Stimulated activated CD4-positive, alpha-beta T cell treated with anti-CD3 and anti-CD28 coated beads, Interleukin-4, amount 100 ng/mL, for 24 hours (primary cell): ENCODE measurements at places on chromosomes 3 and 15.

DNA sequence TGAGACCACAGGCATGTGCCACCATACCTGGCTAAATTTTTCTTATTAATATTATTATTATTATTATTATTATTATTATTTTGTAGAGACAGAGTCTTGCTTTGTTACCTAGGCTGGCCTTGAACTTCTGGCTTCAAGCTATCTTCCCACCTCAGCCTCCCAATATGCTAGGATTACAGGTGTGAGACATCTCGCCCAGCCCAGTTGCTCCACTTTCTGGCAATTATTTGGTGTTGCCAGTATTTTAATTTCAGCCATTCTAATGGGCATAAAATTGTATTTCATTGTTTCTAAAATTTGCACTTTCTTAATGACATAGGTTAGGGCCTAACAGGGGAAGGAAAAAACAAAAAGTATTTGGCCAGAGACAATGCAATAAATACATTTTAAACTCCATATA lies 1217.6 kb upstream of the ALCAM start:
- DNase-seq, result no peak

- no peak for DNase-seq
Observed at GRCh38 chr15:49309889-49310288, 113.2 kb upstream of the FGF7 start.

- peak; percentile 14 for DNase-seq
Observed at GRCh38 chr3:138479438-138479863, 45.0 kb downstream of the ESYT3 start.

GRCh38 chr15:72912996-72913395 lies 129.4 kb upstream of the ADPGK start:
- DNase-seq, result no peak

GRCh38 chr3:179744667-179745066 lies 91.8 kb downstream of the USP13 start:
- no peak for DNase-seq

GRCh38 chr3:50588759-50589433 lies 19.6 kb downstream of the HEMK1 start:
- no peak for DNase-seq

DNA sequence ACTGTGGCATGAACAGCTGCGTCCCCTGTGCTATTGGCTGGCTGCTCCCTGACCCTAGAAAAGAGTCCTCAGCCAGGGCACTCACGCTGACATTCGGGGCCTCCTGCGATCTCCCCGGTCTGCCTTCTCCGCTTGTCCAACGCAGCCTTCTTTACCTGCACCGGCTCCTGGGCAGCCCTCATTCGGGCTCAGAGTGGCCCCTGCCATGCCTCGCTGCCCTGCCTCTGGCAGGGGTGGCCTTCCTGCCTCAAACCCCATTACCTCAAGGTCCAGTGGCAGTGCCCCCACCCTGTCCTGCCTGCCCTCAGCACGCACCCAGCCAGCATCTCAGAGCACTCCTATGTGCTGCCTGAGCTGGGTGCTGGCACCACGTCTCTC lies 86.5 kb downstream of the TBC1D2B start:
- DNase-seq, result no peak

DNA sequence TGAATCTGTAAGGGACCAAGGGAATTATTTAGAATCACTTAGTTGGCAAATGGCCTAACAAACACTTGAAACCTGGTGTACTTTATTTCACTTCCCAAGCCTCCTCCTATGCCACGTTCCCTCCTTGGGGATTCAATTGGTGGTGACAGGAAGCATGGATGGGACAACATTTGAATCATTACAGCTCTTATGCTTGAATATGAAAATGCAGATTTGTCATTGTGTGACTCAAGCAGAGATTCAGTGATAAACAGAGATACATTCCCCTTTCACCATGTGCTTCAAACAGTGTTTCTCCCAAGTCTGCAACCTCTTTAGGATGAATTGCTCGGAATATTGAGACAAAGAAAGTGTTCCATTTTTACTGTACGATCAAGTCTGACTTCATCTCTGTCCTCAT lies 32.7 kb upstream of the MED12L start:
- no peak for DNase-seq

DNA sequence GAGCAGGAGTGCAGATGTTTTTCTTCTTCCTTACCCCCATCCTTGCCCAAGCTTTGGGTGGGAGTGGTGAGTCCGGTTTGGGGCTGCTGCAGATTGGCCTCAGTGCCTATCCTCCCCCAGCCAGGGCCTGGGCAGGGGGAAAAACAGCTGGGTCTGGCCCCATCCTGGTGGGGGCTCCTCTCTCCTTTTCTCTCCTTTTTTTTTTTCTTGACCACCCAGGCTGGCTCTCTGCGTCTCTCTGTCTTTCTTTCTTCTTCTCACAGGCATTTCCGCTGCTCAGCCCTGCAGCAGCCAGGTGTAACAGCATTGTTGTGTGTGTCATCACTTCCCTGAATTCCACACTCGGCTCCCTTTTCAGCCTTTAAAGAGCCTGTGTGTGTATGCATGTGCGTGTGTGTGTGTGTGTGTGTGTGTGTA lies 2.0 kb downstream of the FOXL2NB start:
- DNase-seq, result no peak

- no peak for DNase-seq
Observed at GRCh38 chr3:138396752-138397410, 37.5 kb upstream of the ESYT3 start.

DNA sequence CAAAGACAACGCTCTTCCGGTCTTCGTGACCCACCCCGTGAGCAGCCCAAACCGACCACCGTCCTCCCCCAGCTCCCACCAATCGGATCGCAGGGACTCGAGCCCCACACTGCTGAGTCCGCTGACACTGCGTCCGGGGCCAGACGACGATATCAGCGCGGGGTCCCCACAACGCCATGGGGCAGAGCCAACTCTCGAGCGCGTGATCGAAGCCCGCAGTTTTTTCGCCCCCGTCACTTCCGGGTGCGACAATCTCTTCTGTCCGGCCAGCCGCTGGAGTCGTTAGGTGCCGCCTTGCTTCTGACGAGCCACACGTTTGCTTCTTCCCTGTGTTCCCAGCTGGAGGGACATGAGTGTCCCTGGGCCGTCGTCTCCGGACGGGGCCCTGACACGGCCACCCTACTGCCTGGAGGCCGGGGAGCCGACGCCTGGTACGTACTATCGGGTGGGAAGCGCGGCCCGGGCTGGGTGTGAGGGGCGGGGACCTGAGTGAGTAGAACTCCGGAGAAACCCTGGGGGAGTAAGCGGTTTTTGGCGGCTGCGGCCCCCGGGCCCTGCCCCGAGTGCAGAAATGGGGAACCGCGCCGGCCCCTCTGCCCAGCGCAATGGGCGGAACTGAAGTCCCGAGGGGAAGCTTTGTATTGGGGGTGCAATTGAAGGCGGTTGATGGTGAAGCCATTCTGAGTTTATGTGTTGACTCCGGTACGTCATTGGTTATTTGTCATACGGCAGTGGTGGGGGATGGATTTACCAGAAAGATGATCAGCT lies at the start of gene BLOC1S6:
Gene BLOC1S6 (plus strand): TSS at position 285 of the 768 bp plus-strand sequence. CDS start 65 bp downstream, at position 350.
- DNase-seq, result peak; percentile 88

GRCh38 chr15:59340325-59340724 lies 32.3 kb downstream of the MYO1E start:
- DNase-seq, result no peak

GRCh38 chr15:49877873-49878521 lies 241.0 kb downstream of the ATP8B4 start:
- no peak for DNase-seq

DNA sequence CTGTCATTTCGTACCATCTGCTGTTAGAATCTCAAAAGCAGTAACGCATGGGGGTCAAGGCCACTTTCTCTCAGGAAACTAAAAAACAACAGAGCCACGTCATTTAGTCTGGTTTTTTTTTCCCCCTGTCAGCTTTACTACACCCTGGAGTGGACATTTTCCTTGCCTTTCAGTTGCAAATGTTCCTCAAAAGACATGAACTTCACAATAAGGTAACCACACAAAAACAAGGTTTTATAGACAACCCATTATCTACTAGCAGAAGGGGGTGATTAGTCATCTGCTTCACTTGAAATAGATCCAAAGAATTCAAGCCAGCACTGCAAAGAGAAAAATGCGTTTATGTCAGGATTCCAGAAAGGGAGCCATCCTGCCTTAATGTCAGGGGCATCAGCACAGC lies 171.8 kb upstream of the CDIN1 start:
- no peak for DNase-seq

DNA sequence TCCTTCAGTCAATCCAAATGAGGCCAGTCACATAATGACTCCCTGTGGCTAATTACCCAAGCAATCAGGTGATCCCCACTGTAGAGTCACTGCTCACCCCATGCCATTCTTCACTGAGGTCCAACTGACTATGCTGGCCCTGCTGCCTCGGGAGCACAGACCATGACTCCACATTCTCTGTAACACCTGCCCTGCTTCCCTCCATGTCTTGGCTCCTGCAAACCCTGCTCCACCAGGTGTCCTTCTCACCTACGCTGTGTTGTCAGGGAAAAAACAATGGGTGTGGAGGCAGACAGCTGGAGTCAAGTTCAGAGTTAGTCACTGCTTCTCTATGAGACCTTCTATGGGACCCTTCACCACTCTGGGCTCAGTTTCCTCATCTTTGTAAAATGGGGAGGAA lies 6.1 kb upstream of the SFMBT1 start:
- DNase-seq, result no peak

- DNase-seq, result no peak
Observed at GRCh38 chr15:38263996-38264395, 11.4 kb downstream of the SPRED1 start.

- no peak for DNase-seq
Observed at GRCh38 chr15:70172566-70173225, 75.0 kb upstream of the TLE3 start.

DNA sequence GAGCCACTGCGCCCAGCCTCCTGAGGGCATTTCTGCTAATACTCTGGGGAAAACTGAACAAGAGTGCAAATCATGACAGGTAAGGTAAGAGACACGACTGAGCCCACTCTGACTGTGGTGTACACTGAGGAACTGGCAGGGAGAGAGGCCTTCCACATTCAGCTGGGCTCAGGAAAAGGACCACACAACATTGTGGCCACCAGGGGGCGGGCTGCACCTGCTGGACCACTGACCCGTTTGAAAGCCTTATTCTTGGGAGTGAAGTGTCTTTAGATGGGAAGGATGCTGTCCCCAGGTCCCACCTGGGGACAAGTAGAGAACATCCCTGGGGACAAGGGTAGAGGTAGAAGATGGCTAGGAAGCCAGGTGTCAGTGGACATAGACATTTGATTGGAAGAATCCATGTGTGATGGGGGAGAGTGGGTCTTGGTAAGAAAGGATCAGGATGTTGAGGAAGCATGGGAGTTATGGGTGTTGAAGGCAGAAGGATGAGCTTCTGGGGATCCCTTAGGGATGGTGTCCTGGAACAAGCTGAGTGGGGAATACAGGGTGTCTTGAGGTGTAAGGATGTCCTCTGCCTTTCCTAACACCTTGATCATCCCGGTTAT lies 6.2 kb upstream of the CTDSPL start:
- peak; percentile 77 for DNase-seq

GRCh38 chr15:38471974-38472373 lies 18.0 kb downstream of the FAM98B start:
- no peak for DNase-seq

DNA sequence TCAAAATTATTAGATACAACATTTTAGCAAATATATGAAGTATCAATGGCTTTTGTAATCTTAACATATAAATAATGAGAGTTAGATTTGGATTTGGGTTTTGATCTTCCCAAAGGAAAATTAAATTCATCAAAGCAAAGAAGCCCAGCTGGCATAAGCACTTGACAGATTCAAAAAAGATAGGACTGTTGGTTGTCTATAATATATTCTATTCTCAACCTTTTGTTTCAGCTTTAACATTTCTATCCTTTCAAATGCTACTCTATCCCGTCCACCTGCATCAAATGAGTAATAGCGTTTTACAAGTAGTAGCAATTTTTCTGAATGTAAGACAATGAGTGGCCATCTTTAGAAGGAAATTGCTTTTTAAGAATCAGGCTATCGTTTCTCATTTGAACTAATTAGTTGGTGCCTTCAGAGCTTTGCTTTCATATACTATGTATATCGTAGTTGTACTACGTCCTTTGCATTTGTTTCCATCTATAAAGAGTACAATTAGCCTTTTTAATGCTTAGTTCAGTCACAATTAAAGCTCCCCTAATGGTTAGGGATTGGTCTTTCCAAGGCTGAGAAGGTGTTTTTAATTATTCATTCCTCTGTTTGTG lies 278.0 kb downstream of the UBE2E2 start:
- no peak for DNase-seq

- DNase-seq, result no peak
Observed at GRCh38 chr3:122003606-122004005, 18.4 kb downstream of the ILDR1 start.

- no peak for DNase-seq
Observed at GRCh38 chr15:67816668-67817067, 8.6 kb upstream of the SKOR1 start.

GRCh38 chr3:173652093-173652492 lies 254.5 kb downstream of the NLGN1 start:
- DNase-seq, result no peak

DNA sequence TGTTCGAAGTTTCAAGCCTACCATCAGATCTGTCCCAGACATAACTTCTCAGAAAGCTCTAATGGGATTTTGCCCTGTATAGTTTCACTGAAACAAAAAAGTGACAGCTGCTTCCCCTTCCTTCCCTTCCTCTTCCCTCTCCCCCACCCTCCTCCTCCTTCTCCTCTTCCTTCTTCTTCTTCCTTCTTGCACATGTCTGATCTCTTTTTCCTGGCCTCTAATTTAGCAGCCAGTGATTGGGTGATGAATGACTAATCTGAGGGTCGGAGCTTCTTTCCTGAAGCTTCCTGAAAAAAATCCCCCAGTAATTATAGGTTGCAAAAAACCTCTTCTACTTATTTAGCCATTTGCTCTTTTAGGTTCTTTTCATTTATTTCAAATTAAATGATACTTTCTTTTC lies 168.7 kb downstream of the POTEB3 start:
- no peak for DNase-seq

GRCh38 chr3:65412588-65412987 lies 626.1 kb downstream of the MAGI1 start:
- DNase-seq, result no peak

GRCh38 chr3:132444383-132444782 lies 27.1 kb downstream of the DNAJC13 start:
- DNase-seq, result no peak

- no peak for DNase-seq
Observed at GRCh38 chr3:57779666-57780065, 23.6 kb downstream of the SLMAP start.

GRCh38 chr3:66077973-66078372 lies 39.3 kb upstream of the MAGI1 start:
- no peak for DNase-seq

DNA sequence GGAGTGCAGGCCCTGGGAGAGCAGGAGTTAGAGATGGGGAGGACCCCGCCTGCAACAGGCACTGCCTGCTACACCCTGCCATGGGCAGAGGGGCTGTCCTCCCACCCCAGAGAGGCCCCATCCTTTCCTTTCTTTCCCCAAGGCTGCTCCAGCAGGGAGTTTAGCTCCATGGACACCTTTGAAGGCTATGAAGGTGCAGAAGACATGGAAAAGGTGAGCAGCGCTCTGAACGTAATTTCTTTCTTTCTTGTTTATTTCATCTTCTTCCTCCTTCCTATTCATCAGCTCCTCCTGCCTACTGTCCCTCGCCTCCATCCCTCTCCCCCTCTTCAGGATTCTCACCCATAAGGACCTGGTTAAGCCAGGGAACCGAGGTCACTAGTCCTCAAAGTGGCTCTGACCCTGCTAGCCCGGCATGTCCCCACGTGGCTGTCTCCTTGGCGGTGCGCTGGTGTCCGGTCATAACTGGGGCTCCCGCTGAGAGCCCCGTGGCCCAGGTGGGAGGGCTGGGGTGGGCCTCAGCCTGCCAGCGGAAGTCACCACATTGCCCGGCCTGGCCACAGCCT lies 16.0 kb upstream of the ADIPOQ start:
- DNase-seq, result no peak

- DNase-seq, result no peak
Observed at GRCh38 chr3:136730595-136731273, 21.4 kb downstream of the STAG1 start.

- no peak for DNase-seq
Observed at GRCh38 chr15:70955151-70955550, 62.5 kb downstream of the LRRC49 start.
